ENCODE measurements at places on chromosomes 3 and 15. TPM values are rescaled to one million over a fixed set of nuclear protein-coding genes. Genes with fewer than 3 reads are reported as not detected.

DNA sequence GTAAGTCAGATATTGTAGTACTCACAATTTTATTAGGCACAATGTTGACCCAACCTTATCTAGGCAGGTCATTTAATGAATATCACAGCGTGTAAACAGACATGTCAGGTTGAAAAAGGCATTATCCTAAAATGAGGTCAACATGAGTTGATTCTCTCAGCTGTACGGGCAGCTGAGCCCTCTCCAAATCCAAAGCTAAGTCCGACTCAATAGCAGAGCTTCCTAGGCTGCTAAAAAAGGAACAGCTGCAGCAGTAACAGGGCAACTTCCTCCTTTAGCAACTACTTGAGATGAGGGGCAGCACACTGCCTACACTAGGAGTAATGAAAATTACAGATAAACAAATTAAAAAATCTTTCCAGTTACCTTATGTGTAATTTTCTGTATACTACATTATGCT, 189.2 kb downstream of the CADM2 start:
- H3K4me1 ChIP-seq = no peaks in the 10 kb centered on the region
- no peak for DNase-seq
- no peaks in the 10 kb centered on the region for H3K36me3 ChIP-seq
- no peaks in the 10 kb centered on the region for H3K27me3 ChIP-seq

DNA sequence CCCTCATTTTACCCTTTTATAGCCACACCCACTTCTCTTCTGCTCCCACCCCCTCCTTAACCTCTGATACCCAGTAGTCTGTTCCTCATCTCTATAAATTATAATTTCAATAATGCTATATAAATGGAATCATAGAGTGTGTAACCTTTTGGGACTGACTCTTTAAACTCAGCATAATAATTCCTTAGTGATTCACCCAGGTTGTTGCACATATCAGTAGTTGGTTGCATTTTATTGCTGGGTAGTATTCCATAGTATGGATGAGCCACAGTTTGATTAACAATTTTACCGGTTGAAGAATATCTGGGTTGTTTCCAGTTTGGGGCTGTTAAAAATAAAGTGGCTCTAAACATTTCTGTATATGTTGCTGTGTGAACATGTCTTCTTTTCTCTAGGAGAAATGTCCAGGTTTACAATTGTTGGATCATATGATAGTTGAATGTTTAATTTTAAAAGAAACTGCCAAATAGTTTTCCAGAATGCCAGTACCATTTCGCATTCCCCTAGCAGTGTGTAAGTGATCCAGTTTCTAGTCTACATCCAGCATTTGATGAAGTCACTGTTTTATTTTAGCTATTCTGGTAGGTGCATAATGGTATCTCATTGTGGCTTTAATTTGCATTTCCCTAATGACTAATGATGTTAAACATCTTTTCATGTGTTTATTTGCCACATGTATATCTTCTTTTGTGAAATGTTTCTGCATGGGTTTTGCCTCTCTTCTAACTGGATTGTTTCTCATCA, 68.5 kb downstream of the VPS8 start:
- H3K27me3 ChIP-seq = no peaks in the 10 kb centered on the region
- H3K4me1 ChIP-seq = peaks cover 5% of the 10 kb centered on the region
- H3K27ac ChIP-seq = no peak overlapping the region
- DNase-seq = no peak
- peaks cover 25% of the 10 kb centered on the region for H3K36me3 ChIP-seq

DNA sequence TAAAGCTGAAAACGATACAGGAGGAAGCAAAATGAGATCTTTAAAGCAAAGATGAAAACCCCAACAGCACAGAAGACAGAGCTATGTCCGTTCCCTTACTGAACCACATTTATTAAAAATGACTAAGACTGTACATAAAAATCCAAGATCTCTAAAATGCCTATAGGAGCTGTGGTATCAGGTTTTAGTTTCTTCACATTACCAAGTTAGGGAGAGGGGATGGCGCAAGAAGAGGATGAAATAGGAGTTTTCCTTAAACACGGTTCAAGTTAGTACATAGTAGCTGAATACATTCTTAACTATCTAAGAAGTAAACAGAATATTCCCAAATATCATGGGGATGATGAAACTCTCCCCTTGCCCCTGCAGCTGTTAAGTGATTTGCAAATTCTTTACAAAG, 6.3 kb downstream of the EOMES start:
- H3K36me3 ChIP-seq = no peaks in the 10 kb centered on the region
- H3K4me1 ChIP-seq = peaks cover 29% of the 10 kb centered on the region
- DNase-seq = no peak
- no peak overlapping the region for H3K27ac ChIP-seq
- no peak overlapping the region for H3K4me3 ChIP-seq
- peaks cover 52% of the 10 kb centered on the region for H3K27me3 ChIP-seq

- peaks cover 8% of the 10 kb centered on the region for H3K36me3 ChIP-seq
- no peak overlapping the region for H3K27ac ChIP-seq
- H3K4me1 ChIP-seq = peaks cover 15% of the 10 kb centered on the region
- no peaks in the 10 kb centered on the region for H3K27me3 ChIP-seq
These were observed 120.0 kb downstream of the FNDC3B start for GRCh38 chr3:172159376-172159775.

The CALML4 gene
- 10.3 TPM for total RNA-seq

DNA sequence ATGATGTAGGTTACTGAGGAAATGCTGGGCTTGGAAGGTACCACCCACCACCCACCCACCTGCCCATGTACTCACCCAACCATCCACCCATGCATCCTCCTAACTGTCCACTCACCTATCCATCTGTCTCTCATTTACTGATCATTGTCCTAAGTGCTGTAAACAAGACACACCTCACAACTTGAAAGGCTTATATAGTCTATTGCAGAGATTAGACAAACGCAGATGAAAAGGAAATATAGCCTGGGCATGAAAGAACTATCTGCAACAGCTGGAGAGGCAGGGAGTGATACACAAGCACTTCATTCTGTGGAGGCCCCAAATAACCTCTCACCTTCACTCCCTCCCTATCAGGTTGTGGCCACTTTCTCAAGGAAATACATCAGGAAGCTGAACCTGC, 54.0 kb downstream of the DAPK2 start:
- peaks cover 2% of the 10 kb centered on the region for H3K27me3 ChIP-seq
- no peak for DNase-seq
- no peak overlapping the region for H3K4me3 ChIP-seq
- peaks cover 12% of the 10 kb centered on the region for H3K4me1 ChIP-seq
- H3K36me3 ChIP-seq = no peaks in the 10 kb centered on the region

DNA sequence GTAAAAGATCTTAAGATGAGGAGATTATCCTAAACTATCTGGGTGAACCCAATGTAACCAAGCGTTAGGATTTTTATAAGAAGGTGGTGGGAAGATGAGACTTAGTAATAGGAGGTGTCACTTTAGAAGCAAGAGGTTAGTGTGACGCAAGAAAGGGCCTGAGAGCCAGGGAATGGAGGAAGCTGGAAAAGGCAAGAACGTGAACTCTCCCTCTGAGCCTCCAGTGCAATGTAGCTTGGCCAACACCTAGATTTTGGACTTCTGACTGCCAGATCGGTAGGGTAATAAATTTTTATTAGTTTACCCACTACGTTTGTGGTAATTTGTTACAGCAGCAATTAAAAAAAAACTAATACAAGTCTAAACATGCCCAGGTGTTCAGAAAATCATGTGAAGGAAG, 20.8 kb upstream of the CNTN6 start:
- DNase-seq = no peak
- H3K27ac ChIP-seq = no peak overlapping the region
- H3K27me3 ChIP-seq = no peaks in the 10 kb centered on the region
- no peaks in the 10 kb centered on the region for H3K36me3 ChIP-seq
- no peaks in the 10 kb centered on the region for H3K4me1 ChIP-seq
- no peak overlapping the region for H3K4me3 ChIP-seq

DNA sequence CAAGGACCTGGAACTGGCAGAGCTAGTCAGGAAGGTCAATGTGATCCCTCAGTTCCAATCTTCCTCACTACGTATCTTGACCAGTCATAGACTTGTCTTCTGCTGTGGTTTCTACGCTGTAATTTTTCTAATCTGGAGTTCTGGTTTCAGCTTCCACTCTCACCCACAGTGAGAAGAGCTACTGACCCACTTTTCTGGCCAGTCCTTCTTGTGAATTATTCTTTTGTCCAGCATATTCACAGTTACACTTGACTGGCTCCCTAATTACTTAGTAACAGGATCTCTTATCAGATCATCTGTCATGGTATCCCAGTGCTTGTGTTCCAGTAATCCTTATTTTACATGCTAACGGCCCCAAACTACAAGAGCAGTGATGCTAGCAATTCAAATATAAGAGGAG, 72.4 kb upstream of the MME start:
- H3K27me3 ChIP-seq = peaks cover 2% of the 10 kb centered on the region
- no peak for DNase-seq
- H3K36me3 ChIP-seq = no peaks in the 10 kb centered on the region
- H3K27ac ChIP-seq = no peak overlapping the region

The CFAP44 gene
- 10.7 TPM for total RNA-seq

GRCh38 chr3:94305835-94306611, 243.2 kb downstream of the NSUN3 start:
- no peak for DNase-seq
- no peaks in the 10 kb centered on the region for H3K27me3 ChIP-seq
- no peak overlapping the region for H3K4me3 ChIP-seq
- no peaks in the 10 kb centered on the region for H3K36me3 ChIP-seq
- H3K4me1 ChIP-seq = no peaks in the 10 kb centered on the region
- H3K27ac ChIP-seq = no peak overlapping the region

The CYP8B1 gene
- total RNA-seq = not detected

GRCh38 chr3:72630969-72631344, 217.3 kb downstream of the SHQ1 start:
- H3K4me1 ChIP-seq = peaks cover 29% of the 10 kb centered on the region
- H3K27me3 ChIP-seq = no peaks in the 10 kb centered on the region
- no peak overlapping the region for H3K27ac ChIP-seq
- DNase-seq = no peak
- no peak overlapping the region for H3K4me3 ChIP-seq

DNA sequence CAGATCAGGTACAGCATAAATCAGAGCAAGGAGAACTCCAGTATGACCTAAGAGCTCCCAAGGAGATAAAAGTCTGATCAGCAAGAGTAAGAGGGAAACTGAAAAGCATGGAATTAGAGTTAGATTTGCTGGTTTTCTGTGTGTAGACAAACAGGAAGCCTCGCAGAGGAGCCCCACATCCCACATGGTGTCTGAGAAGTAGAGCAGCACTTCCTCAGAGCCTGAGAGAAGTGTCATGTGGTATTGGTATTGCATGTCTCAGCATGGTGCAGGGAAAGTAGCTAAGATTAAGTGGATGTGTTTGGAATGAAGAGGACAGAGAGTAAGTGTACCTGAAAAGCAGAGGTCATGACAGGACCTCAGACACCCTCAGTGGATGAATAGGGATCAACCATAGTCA, 175.4 kb upstream of the GBE1 start:
- no peaks in the 10 kb centered on the region for H3K4me1 ChIP-seq
- H3K27me3 ChIP-seq = peaks cover 2% of the 10 kb centered on the region
- no peak overlapping the region for H3K27ac ChIP-seq
- no peaks in the 10 kb centered on the region for H3K36me3 ChIP-seq
- no peak overlapping the region for H3K4me3 ChIP-seq

GRCh38 chr3:115975353-115975752, 352.0 kb downstream of the GAP43 start:
- no peaks in the 10 kb centered on the region for H3K36me3 ChIP-seq
- no peaks in the 10 kb centered on the region for H3K4me1 ChIP-seq
- no peak for DNase-seq
- H3K27me3 ChIP-seq = no peaks in the 10 kb centered on the region

- H3K27ac ChIP-seq = no peak overlapping the region
- no peak overlapping the region for H3K4me3 ChIP-seq
- no peaks in the 10 kb centered on the region for H3K4me1 ChIP-seq
- no peaks in the 10 kb centered on the region for H3K27me3 ChIP-seq
- no peak for DNase-seq
- no peaks in the 10 kb centered on the region for H3K36me3 ChIP-seq
These were observed 810.3 kb downstream of the VGLL3 start for GRCh38 chr3:86180696-86181095.

GRCh38 chr3:48688737-48689075, 3.0 kb upstream of the NCKIPSD start:
- no peak overlapping the region for H3K4me3 ChIP-seq
- peaks cover 11% of the 10 kb centered on the region for H3K36me3 ChIP-seq
- H3K4me1 ChIP-seq = peaks cover 17% of the 10 kb centered on the region
- H3K27me3 ChIP-seq = no peaks in the 10 kb centered on the region
- no peak for DNase-seq

- no peak for DNase-seq
- H3K27me3 ChIP-seq = no peaks in the 10 kb centered on the region
- no peaks in the 10 kb centered on the region for H3K36me3 ChIP-seq
- H3K4me3 ChIP-seq = no peak overlapping the region
These were observed 535.6 kb upstream of the AGTR1 start for GRCh38 chr3:148162132-148162531.

All from activated naive CD8-positive, alpha-beta T cell treated with anti-CD3 and anti-CD28 coated beads, Interleukin-2, amount 10 ng/mL, durations not matched to agents 7 days and 5 days (primary cell).